ENCODE measurements at places on chromosomes 7 and 10.

DNA sequence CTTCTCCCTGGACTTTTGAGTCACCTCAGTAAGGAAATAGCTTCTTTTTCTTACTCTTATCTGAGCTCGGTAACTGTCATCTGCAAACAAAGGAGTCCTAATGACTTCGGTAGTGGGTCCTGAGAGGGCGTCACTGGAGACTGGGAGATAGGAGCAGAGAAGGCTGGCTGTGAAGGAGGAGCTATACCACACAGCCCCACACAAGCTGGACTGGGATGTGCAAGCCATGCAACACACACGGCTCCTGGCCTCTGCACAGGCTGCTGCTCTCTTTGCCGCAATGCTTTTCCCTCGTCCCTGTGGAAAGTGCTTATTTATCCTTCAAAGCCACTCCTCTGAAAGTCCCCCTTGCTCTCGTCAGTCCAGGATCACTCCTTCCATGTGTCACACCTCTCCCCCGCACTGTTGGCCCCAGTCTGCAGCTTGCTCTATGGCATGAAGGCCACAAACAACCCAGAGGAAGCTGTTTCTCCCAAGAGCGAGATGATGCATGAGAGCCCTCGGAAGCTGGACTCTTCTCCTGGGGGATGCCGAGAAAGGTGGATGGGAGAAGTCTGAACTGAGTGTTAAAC is 14.9 kb downstream of the TMEM273 start:
- no peak for DNase-seq

- peak; percentile 17 for DNase-seq
These were observed 16.6 kb downstream of the ZNF862 start for GRCh38 chr7:149854611-149855360.

DNA sequence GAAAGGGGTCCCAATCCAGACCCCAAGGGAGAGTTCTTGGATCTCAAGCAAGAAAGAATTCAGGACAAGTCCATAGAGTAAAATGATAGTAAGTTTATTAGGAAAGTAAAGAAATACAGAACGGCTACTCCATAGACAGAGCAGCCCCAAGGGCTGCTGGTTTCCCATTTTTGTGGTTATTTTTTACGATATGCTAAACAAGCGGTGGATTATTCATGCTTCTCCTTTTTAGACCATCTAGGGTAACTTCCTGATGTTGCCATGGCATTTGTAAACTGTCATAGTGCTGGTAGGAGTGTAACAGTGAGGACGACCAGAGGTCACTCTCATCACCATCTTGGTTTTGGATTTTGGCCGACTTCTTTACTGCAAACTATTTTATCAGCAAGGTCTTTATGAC is 1033.4 kb downstream of the SORCS3 start:
- DNase-seq, result no peak

DNA sequence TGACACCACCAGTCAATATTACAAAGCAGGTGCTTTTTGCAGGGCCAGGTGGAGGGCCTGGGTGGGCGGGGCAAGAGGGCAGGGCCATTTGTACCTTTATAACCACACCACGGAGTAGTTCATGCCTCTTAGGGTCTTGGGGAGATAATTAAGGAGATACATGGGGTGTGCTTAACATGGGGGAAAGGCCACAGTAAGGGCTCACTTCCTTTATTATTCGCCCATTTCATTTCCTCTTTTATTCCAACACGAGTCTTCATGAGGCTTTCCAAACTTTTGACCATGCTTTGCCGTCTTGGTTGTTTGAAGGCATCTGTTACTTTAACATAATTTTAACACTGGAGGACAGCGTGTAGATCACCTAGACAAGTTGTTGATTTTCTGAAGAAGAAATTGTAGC is 33.3 kb upstream of the LYZL2 start:
- DNase-seq, result no peak

DNA sequence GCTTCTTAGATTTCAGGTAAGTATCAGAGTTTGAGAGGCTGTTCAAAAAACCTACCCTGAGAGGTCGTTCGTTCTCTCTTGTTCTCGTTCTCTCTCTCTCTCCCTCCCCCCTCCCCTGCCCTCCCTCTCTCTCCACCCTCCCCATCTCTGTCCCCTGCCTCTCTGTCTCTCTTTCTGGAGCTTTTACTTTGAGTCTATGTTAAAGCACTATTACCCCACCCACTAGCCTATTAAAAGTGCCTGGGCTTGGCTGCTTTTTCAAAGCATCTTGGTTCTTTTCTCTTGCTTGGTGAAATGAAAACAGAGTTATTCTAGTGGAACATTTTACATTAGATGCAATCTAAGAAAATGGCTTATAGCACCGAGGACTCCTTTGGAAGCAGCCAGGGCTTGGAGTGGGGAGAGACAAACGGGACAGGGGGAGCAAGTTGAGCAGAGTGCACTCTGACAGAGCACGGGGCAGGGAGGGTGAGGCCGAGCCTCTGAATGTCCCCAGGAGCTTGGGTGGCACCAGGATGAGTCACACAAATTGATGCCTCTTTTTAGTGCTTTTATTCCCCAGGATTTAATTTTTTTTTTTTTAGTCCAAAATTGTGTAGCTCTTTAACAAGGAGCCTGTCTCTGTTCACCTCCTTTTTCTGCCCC is 134.3 kb downstream of the CFAP58 start:
- DNase-seq, result no peak

Data from PC-3 (cell line).